ENCODE measurements at places on chromosomes 16 and 17. TPM values are rescaled to one million over a fixed set of nuclear protein-coding genes. Genes with fewer than 3 reads are reported as not detected.

The TMEM235 gene
- total RNA-seq, result not detected

The WNK4 gene
- total RNA-seq, result 3.6 TPM

The TBC1D3K gene
- total RNA-seq, result not detected

The LITAFD gene
- not detected for total RNA-seq

The G6PC1 gene
- total RNA-seq, result not detected

The CMTM2 gene
- total RNA-seq, result not detected

The CCDC200 gene
- total RNA-seq, result not detected

The MATCAP1 gene
- total RNA-seq, result 24.1 TPM

The RNF43 gene
- total RNA-seq, result under 0.01 TPM

The ACAP1 gene
- 11.3 TPM for total RNA-seq

The NME1 gene
- 38.5 TPM for total RNA-seq

The WNT9B gene
- not detected for total RNA-seq

The DHRS7C gene
- not detected for total RNA-seq

The PDK2 gene
- total RNA-seq, result 37.9 TPM

The ASGR1 gene
- total RNA-seq, result 1.5 TPM

The SHISA9 gene
- 6.3 TPM for total RNA-seq

DNA sequence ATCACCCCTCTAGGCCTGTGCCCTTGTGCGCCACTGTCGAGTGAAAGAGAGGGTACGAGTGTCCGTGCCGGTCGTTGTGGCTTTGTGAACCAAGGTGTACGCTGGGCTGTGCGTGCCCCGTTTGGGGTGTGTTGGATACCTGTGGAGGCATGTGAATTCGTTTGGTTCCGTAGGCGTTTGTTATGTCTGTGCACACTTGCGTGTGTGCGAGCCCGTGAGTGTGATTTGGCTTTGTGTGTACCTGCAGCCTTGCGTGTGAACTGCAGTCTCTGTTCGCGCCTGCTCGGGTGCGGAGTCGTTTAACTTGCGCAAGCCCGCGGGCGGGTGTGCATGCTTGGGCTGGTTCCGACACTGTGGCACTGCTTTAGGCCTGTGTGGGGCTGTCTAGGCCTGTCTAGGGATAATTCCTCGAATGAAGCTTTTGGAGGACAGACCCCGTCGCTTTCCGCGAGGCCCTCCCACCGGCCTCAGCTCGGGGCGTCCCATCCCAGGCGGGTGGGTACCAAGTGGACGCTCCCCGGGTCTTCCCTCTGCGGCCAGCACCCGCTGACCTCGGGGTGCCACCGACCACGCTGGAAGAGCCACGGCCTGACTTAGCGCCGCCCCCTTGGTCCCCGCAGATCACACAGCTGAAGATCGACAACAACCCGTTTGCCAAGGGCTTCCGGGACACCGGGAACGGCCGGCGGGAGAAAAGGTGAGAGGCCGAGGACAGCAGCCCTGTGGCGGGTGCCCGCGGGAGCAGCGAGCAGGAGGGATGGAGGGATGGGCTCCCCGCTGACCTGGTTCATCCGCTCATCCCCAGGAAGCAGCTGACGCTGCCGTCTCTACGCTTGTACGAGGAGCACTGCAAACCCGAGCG, 4.4 kb downstream of the TBX2 start:
- DNase-seq, result peak; percentile 12

GRCh38 chr17:71283486-71283885, 837.3 kb upstream of the SOX9 start:
- DNase-seq, result no peak

GRCh38 chr16:82201926-82202325, 31.9 kb upstream of the MPHOSPH6 start:
- DNase-seq, result no peak

GRCh38 chr16:24118126-24118821, 137.9 kb upstream of the CACNG3 start:
- no peak for DNase-seq

GRCh38 chr16:69106491-69107315, 1.2 kb downstream of the HAS3 start:
- DNase-seq, result no peak

GRCh38 chr17:74646231-74646630, 22.7 kb upstream of the CD300E start:
- no peak for DNase-seq

DNA sequence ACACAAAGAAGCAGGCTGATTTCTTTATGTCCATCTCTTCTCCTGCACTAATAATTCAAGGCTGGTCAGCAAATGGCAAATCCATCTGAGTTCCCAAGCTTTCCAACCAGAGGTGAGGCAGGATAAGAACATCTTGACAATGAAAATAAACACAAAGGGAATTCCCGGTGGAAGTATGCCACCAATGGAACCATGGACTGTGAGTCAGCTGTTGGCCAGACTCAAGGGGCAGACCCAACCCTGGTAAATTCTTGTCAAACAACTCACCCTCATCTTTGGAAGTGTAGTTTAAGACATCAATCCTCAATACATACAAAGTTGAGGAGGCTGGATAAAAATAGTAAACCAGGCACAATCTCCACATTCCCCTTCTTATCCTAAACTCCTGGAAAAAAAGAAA, 74.3 kb upstream of the CES5A start:
- no peak for DNase-seq

DNA sequence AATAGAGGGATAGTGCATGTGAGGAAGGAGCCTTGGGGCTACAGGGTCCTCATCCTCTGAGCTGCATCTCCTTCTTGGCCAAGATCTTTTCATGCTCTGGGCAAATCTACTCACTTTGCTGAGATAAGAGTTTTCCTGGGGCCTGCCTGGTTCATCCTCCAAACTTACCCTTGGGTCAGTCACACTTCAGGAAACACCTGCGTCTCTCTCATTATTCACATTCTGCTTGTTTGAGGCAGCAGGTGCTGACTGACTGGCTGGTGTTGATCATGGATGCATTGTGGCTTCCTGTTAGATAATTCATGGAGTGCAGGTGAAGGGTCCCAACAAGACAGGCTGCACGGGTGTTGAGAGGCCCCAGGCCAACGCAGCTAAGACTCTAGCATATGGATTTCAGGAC, 162.6 kb downstream of the SALL1 start:
- no peak for DNase-seq

DNA sequence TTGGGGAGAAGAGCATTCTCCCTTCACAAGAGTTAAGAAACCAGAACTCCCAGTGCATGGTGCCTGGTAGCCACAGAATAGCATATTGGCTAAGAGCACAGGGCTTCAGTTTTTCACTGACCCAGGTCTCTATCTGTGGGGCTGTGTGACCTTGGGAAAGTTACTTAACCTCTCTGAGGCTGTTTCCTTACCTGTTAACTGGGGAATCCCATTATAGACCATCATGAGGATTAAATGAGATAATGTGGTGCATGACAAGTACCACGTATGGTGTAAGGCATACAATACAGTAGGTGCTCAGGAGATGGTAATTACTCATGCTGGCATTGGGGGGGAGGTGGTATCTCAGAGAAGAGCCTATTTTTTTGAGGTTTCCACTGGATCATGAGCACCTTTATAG, 33.6 kb downstream of the BEAN1 start:
- DNase-seq, result no peak

GRCh38 chr17:80708480-80708879, 163.8 kb downstream of the RPTOR start:
- no peak for DNase-seq

- no peak for DNase-seq
Measured at GRCh38 chr16:77430787-77431585, 3.8 kb downstream of the ADAMTS18 start.

GRCh38 chr16:80233097-80233835, 307.5 kb upstream of the DYNLRB2 start:
- no peak for DNase-seq

- no peak for DNase-seq
Measured at GRCh38 chr16:26505496-26505895, 561.2 kb upstream of the C16orf82 start.

DNA sequence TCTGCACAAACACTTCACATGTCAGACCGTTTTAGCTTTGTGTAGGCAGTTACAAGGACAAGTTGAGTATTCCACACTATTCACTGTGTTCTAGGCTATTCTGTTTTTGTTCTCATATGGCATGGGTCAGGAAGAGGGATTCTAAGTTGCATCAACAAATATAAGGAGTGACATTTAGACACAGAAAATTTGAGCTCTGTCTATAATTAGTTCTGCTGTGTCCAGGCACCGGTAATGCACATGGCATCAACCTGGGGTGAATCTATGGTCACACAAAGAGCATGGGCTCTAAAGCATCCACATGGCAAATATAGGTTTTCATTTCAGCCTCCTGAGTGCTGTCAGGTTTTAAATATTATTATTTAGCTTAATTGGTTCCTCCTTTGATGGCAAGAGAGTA, 130.4 kb upstream of the PMFBP1 start:
- DNase-seq, result no peak

DNA sequence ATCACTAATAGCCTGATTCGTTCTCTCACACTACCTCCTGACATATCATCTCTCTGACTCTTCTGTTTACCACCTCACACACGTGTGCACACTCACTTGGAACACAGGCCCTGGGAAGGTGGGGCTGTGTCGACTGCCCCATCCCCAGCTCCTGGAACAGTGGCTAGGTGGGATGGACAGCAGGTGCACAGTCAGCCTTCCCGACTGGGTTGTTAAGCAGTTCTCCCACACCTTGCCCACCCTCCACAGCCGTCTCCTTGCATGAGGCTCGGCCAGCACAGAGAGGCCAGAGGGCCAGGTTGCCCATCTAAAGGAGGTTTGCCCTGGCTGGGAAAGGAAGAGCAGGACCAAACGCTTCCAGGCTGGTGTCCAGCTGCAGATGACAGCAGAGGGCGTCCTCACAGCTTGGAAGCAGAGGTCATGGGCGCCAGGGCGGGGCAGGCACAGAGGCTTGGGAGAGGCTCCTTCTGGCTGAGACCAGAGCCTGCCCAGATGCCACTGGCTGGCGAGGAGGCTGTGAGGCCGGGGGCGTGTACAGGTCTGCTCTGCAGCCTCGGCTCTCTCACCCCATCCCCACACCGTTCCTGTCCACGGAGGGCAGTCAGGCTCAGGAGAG, 92.8 kb downstream of the AMFR start:
- DNase-seq, result peak; percentile 58

- no peak for DNase-seq
Measured at GRCh38 chr16:1308036-1308976, 1.1 kb upstream of the UBE2I start.

- no peak for DNase-seq
Measured at GRCh38 chr16:67790071-67790470, 16.3 kb downstream of the RANBP10 start.

DNA sequence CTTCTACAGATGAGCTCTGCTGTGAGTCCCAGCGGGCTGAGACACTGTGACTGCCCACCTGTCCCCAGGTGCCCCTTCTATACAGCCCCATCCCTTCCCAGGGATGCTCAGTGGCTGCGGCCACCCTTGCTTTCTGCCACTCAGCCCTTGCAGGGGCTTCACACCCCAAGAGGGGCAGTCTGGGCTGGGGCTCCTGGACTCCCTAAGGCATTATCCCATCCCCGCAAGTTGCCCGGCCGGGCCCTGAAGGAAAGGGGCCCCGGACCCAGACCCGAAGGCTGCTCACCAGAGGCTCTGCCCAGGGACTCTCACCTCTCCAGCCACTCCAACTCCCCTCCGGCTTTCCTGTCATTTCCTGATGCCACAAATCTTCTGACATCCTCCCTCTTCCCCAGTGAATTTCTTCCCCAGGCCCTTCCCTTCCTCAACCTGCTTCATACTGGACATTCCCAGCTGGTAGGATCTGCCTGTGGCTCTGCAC, 88.5 kb upstream of the TOB1 start:
- DNase-seq, result no peak

- no peak for DNase-seq
Measured at GRCh38 chr17:81282876-81283275, 12.2 kb downstream of the SLC38A10 start.

GRCh38 chr17:27576477-27577083, 54.4 kb upstream of the LGALS9 start:
- no peak for DNase-seq

- DNase-seq, result no peak
Measured at GRCh38 chr16:54927125-54928015, 3.3 kb upstream of the IRX5 start.

GRCh38 chr16:12258861-12259645, 282.5 kb downstream of the SNX29 start:
- DNase-seq, result no peak

DNA sequence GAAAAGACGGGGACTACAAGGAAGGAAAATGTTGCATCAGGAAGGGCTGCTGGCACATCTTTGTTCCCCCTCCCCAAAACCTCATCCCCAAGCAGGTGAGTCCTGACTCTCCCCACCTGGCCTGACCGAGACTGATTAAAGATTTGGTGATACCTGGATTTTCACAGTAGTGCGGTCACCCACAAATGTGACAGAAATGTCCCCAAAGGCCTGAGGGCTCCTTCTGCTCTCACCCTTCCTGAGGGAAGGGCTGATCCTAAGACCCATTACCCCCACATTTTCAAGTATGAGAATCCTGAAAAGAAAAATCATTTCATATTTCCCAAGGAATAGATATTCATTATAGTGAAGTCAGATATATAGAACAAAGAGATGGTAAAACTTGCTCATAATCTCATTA, 28.8 kb downstream of the TBC1D3B start:
- no peak for DNase-seq

- no peak for DNase-seq
Measured at GRCh38 chr17:40325156-40326013, 16.4 kb downstream of the RARA start.

GRCh38 chr16:17138801-17139200, 332.0 kb downstream of the XYLT1 start:
- DNase-seq, result no peak

Data from tibial nerve (tissue), 4 donors.